ENCODE measurements at places on chromosomes 7 and 10. TPM values are rescaled to one million over a fixed set of nuclear protein-coding genes. Genes with fewer than 3 reads are reported as not detected.
A peak's percentile ranks its signal among the peaks of the same experiment; 100 is the strongest.

Gene MMD2
- total RNA-seq: not detected

Gene RALA
- 26.7 TPM for total RNA-seq

GRCh38 chr7:101673951-101674350, 44.9 kb upstream of the MYL10 start:
- no peak for DNase-seq

GRCh38 chr10:98422182-98422581, 7.2 kb upstream of the PYROXD2 start:
- peak; percentile 74 for DNase-seq

DNA sequence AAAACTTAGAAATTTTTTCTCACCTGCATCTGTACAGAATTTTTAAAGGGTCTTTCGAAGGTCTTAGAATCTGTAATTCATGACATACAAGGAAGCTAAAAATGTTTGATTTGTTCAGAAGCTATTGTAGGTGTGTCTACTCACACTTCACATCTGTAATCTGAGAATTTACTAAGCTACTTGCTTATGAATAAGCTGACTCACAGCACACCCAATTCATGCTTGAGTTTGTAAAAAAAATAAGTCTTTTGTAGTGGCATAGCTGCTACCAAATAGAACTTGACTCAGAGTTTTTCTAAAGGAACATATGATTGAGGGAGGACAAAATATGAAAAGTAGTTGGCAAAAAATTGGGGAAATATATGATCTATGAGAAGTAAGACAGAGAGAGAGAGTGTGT, 12.7 kb upstream of the AGR2 start:
- no peak for DNase-seq

DNA sequence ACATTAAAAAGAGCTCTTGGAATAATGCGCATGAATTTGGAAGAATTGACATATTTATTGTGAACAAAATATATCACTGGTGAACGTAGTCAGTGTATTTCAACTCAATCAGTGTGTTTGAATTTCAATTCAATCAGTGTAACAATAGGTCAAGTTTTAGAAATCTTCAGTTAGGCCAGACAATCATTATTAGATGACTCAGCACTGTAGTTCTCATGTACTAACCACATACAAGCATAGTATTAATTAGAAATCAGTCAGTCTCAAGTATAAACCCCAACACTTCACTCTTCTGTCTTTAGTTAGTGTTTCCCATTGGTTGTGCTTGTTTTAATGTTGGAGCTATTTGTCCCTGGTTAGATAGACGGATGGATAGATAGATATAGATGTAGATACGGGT, 1247.9 kb downstream of the NXPH1 start:
- no peak for DNase-seq

- peak; percentile 90 for DNase-seq
These were observed 729 bp downstream of the DNAJB6 start for GRCh38 chr7:157337316-157338149.

GRCh38 chr7:140327261-140327661, 71.1 kb downstream of the SLC37A3 start:
- DNase-seq: no peak

- no peak for DNase-seq
These were observed 777.7 kb downstream of the LRMDA start for GRCh38 chr10:76209135-76209534.
